ENCODE measurements at places on chromosomes 6 and 20. TPM values are rescaled to one million over a fixed set of nuclear protein-coding genes. Genes with fewer than 3 reads are reported as not detected.

- DNase-seq: no peak
Measured at GRCh38 chr20:18496042-18496441, 983 bp downstream of the RBBP9 start.

C6orf141 gene
- not detected for total RNA-seq

DNA sequence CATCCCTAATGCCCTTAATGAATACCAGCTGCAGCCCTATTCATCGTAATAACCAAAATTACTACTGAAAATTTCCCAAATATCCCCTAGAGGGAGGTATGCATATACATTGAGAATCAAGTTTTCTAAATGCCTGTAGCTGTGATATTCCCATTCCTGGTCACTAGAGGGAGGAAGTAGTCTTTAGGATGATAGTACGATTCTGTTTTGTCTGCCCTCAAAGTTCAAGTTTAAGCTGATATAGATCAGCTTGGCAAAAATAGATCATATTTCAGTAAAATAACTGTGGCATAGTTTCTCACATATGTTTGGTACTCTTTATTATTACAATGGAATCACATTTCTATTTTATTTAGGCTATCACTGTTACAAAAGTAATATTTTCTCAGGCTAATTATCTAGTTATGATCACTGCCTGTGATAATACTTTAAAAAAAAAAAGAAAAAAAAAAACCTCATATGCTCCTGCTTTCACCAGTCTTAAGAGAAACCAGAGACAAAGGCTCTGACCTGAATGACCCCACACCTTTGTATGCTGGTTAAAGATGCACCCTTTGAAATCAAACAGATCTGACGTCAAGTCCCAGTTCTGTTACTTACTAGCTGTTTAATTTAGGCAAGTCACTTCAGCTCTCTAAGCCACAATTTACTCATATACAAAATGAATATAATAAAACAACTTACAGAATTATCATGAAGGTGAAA lies 11.0 kb downstream of the TSPYL1 start:
- DNase-seq: peak; percentile 74

AK9 gene
- 1.1 TPM for total RNA-seq

GRCh38 chr6:9136141-9136822 lies 700.9 kb upstream of the SLC35B3 start:
- DNase-seq: no peak

- DNase-seq: no peak
Measured at GRCh38 chr20:32439132-32439829, 81.2 kb downstream of the ASXL1 start.

TRIM40 gene
- total RNA-seq: not detected

- DNase-seq: no peak
Measured at GRCh38 chr6:190596-191395, 101.5 kb upstream of the DUSP22 start.

DNA sequence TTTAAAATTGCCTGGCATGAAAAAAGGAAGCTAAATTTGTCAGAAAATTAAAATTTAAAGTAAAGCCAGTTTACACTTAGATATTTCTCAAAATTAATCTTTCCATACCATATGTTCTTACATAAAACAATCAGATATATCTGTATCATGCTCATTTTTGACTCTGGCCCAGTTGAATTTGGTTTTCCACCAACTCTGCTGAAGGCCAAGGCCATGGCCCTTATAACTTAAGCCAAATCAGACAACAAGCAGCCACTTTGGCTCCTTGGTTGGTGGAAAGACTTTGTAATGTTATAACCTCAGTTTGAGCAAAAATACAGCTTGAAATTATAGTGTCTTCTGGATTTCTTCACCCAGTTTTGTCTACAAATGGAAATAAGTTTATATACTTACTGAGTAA lies 97.3 kb downstream of the CENPW start:
- DNase-seq: no peak

DNA sequence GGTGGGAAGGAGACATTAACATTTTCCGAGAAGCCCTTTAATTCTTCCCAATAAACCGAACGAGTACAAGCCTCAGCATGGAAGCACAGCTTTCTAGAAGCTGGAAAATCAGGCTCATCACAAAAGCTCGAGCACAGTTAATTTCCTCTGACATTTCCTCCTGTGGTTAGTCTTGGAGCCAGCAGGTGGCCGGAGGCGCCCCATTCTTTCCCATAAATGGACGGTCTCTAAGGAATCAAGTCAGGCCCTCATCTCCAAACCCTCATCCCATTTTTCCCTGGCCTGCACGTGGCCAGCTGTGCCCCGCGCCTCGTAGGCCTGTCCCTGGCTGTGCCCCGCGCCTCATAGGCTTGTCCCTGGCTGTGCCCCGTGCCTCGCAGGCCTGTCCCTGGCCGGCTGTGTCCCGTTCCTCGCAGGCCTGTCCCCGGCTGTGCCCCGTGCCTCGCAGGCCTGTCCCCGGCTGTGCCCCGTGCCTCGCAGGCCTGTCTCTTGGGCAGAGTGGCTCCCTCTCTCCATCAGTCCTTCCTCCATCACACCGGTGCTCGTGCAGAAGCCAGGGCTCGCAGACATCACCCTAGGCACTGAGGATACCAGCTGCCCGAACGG lies 19.7 kb upstream of the NTSR1 start:
- DNase-seq: no peak

DNA sequence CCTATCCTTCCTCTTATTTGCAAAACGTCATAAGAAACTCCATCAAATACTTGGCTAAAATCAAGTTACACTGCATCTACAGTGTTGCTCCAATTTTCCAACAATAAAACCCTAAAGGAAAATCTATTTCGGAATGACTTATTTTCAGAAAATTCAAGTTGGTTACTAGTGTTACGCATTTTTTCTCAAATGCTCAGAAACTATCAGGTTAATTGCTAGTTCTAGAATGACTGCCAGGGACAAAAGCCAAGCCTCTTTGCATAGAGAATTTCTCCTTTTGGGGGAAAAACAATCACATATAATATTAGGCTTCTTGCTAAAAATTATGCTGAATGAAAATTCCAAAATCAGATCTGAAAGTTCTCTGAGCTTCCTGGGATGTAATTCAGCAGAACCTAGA lies 210.2 kb downstream of the BTBD9 start:
- DNase-seq: no peak

GRCh38 chr20:58028123-58028522 lies 200.3 kb downstream of the ANKRD60 start:
- no peak for DNase-seq

DNA sequence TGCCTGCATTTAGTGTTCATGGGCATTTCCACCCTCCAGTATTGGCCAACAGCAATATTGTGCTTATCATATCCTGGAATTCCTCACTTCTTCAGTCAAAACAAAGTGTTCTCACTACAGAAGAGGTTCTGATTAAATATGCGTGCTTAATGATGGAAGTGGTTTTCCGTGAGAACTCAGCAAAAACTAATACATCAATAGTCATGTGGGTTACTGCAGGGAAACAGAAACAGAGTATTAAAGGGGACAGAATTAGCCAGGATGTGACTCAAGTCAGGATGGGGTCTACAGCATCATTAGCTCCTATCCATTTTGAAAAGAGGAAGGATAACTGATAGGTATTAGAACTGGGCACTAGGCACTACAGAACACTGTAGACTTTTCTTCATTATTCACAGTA lies 384.6 kb downstream of the CDKAL1 start:
- no peak for DNase-seq

GRCh38 chr6:89118931-89119330 lies 1.1 kb upstream of the SRSF12 start:
- DNase-seq: no peak

DNA sequence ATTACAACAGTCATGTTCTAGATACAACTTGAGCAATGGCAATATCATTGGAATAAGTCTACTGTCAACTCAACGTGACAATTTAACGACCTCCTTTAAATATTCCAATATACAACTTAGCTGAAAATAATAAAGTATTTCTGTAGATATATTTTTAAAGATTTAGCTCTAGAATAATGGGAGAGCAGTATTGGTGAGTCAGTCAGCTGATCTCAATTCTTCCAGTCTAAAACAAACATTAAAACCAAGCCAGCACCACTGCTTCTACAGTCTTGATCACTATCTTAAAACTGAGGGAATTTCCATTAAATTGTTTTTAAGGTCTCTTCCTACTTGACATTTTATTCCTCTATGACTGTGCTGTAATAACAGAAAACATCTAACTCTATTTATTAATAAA lies 38.2 kb downstream of the NOL7 start:
- DNase-seq: no peak

GRCh38 chr20:41174373-41174772 lies 37.0 kb downstream of the PLCG1 start:
- DNase-seq: no peak

GRCh38 chr20:45765980-45766379 lies 25.7 kb downstream of the WFDC3 start:
- DNase-seq: no peak

DNA sequence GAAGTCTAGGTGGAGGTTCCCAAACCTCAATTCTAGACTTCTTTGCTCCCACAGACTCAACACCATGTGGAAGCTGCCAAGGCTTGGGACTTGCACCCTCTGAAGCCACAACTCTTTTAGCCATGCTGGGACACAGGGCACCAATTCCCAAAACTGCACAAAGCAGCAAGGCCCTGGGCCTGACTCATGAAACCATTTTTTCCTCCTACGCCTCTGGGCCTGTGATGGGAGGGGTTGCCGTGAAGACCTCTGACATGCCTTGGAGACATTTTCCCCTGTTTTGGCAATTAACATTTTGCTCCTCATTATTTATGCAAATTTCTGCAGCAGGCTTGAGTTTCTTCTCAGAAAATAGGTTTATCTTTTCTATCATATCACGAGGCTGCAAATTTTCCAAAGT lies 355.4 kb upstream of the RUNX2 start:
- no peak for DNase-seq

CENPW gene
- 104 TPM for total RNA-seq

All from K562 (cell line).